ENCODE measurements at places on chromosomes 7 and 10.

DNA sequence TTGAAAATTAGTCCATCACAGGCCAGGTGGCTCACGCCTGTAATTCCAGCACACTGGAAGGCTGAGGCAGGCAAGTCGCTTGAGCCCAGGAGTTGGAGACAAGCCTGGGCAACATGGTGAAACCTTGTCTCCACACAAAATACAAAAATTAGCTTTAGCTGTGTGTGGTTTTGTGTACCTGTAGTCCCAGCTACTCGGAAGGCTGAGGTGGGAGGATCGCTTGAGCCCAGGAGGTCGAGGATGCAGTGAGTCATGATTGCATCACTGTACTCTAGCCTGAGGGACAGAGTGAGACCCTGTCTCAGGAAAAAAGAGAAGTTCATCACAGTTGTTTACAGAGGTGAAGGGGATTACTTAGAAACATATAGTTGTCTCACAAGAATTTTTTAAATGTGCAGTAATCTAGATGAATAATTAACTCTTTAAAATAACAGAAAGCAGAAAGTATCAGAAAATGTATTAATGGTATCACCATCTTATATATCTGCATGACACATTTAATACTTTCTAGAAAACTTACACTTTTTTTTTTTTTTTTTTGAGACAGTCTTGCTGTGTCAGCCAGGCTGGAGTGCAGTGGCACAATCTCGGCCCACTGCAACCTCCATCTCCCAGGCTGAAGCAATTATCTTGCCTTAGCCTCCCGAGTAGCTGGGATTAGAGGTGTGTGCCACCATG lies 8.9 kb downstream of the LCOR start:
- no peak for DNase-seq

DNA sequence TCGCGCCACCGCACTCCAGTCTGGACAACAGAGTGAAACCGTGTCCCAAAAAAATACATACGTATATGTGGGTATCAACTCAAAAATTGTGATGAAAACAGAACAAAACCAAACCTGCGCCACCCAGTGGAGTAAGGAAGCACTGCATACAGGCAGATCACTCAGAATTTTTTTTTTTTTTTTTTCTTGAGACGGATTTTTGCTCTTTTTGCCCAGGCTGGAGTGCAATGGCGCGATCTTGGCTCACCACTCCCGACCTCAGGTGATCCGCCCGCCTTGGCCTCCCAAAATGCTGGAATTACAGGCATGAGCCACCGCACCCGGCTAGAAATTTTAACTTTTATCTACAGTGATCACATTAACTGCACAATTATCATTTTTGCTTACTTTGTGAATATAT lies 9.1 kb upstream of the TMEM236 start:
- DNase-seq = no peak

DNA sequence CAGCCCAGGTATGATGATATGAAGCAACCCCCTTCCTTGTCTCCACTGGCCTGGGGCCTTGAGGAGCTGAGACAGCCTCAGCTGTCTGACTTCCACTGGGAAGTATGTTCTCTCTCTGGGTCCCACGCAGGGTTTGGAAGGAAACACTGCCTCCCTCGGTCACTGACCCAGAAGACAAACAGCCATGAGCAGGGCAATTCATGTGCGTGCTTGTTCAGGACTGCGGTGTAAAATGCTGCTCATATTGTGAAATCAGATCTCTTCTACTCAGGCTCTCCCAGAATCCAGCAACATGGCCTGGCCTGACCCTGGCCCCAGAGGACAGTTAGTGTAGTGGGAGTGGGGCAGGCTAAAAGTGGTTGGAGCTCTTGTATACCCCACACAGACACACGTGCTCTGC lies 2.8 kb downstream of the CLCN1 start:
- no peak for DNase-seq

- DNase-seq = no peak
Measured at GRCh38 chr7:26036092-26036491, 115.9 kb upstream of the NFE2L3 start.

GRCh38 chr10:4373612-4374011 lies 452.4 kb upstream of the AKR1E2 start:
- DNase-seq = no peak

GRCh38 chr10:126732308-126732707 lies 61.8 kb upstream of the C10orf90 start:
- DNase-seq = no peak

- DNase-seq = peak; percentile 62
Measured at GRCh38 chr10:88754287-88754686, 5.5 kb upstream of the LIPN start.
